Activated effector memory CD4-positive, alpha-beta T cell treated with Interleukin-2 at 50 U/mL for 16 hours (primary cell): ENCODE measurements at places on chromosomes 3 and 15.
A peak's percentile ranks its signal among the peaks of the same experiment; 100 is the strongest.

GRCh38 chr3:49412632-49413337, 562 bp downstream of the TCTA start:
- no peak for DNase-seq

DNA sequence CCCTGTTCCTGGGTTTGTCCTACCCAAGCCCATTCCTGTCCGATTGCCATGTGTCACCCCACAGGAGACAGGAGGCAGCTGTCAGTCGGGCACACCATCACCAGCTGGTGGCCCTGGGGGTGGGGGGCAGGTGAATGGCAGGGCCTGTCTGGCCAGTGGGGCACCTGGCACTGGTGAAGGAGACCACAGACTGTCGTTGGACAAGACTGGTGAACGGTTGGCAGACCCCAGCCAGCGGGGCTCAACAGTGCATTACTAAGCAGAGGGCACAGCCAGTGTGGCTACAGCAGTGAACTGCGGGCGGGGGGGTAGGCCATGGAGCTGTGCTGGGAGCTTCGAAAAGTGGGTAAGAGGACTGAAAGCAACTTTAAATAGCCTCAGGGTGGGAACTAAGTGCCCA, 2.1 kb downstream of the SEMA7A start:
- DNase-seq = no peak

GRCh38 chr15:90402767-90403166, 14.7 kb downstream of the IQGAP1 start:
- no peak for DNase-seq

DNA sequence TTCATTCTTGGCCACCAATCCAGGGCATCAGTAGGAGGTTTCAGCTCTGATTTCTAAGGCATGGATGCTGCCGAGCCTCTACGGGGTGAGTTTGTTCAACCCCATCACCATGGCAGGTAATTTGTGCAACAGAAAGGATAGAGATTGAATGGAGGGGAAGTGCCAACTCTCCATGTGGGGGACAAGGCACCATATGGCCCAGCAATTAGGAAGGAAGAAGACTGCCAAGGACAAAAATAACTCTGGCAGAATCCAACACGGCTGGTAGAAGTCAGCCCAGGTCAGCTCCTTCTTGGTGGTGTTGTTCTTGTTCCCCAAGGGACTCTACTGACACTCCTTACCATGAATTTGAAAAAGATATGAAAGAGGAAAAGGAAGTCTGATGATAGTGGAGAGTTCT, 503.9 kb downstream of the MAGI1 start:
- no peak for DNase-seq

GRCh38 chr3:139088462-139089324, 44.0 kb upstream of the PRR23C start:
- no peak for DNase-seq

DNA sequence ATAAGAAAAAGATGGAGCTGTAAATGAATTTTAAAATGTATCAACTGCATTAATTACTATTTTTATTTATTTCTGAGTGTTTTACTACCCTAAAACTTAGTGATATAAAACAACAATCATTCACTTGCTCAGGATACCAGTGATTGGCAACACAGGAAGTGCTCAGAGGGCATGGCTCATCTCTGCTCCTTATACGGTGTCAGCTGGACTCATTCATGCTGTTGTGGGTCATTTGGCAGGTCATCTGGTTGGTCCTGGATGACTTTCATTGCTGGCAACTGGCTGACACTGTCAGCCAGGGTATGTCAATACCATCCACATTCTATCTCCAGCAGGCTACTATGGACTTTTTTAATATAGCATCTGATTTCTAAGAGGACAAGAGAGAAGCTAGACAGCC, 689.6 kb upstream of the NECTIN3 start:
- no peak for DNase-seq

GRCh38 chr3:57078344-57078634, 17.8 kb downstream of the SPATA12 start:
- DNase-seq = no peak

DNA sequence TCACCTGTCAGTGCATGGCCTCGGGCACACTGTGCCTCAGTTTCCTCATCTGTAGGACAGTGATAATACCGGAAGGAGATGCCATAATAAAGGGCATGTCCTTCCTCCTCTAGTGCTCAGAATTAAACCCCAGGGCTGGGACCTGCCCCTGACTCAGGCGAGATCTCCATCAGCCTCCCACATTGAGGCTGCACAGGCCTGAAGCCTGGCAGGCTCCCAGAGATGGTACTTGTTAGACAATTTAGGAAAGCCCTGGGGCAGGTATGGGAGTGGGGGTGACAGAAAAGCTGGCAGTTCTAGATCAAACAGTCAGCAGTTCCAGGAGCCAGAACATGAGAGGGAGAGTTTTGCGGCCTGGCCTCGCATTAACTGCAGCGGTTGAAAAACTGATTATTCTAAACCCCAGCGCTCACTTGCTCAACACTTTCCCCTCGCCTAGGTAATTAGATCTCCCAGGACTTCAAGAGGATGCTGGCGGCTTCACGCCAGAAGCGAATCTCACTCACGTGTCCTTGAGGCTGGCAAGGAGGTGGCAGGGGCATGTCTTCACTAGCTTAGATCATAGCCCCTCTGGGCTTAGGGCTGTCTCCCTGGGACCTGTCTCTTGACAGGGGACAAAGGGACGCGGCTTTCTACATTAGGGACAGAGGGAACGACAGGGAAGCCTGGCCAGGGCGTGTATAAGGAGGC, 73.1 kb downstream of the ATP2B2 start:
- DNase-seq = no peak

DNA sequence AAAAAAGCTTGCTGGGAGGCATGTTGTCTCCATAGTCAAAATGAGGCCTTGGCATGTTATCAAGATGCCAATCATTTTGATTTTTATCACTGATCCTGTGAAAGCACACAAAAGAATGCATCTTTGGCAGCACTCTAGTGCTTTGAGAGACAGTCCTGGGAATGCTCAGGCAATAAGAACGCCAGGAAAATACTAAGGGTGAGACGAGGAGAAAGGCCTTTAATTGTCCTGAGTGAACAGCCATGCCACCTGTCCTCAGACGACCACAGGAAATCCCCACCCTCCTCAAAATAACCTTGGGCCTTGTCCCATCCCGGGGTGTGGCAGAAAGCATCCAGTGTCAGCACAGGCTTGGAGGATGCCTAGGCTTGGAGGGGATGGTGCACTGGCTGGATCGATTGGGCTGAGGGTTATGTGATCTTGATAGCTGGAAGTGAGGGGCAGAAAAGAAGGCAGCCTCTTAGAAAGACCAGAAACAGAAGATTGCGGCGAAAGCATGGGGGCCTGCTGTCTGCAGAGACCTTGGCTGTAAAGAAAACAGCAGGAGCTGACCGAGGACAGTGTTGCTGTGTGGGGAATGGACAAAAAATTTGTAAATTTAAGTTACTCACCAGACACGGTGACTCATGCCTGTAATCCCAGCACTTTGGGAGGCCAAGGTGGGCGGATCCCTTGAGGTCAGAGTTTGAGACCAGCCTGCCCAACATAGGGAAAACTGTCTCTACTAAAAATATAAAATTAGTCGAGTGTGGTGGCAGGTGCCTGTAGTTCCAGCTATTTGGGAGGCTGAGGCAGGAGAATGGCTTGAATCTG, 7.3 kb downstream of the TMEM158 start:
- DNase-seq = no peak

- no peak for DNase-seq
These were observed 321.2 kb upstream of the AZI2 start for GRCh38 chr3:28669870-28670269.

DNA sequence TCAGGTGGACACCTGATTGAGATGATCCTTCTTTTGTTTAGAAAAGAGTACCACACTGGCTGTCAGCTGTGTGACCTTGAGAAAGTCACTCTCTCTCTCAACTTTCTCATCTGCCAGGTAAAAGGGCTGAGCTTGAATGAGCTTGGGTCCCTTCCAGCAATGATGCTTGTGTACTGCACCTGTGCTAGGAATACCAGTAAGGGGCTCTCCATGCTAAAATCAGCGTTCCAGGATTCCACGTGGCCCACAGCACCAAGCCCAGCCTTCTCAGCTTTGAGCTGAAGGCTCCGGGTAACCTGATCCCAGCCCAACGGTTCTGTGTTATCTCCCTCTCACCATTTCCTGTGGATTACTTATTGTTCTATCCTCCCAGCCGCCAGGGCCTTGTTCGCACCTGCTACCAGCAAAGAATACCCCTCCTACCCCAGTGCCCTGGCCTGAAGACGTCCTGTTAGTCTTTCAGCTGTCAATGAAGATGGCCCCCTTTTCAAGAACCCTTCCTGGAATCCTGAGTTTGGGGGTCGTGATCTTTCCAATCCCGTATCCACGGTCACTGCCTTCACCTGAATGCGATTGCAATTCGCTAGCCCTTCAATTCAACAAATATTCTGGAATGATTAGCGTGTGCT, 54.2 kb upstream of the CGNL1 start:
- no peak for DNase-seq

DNA sequence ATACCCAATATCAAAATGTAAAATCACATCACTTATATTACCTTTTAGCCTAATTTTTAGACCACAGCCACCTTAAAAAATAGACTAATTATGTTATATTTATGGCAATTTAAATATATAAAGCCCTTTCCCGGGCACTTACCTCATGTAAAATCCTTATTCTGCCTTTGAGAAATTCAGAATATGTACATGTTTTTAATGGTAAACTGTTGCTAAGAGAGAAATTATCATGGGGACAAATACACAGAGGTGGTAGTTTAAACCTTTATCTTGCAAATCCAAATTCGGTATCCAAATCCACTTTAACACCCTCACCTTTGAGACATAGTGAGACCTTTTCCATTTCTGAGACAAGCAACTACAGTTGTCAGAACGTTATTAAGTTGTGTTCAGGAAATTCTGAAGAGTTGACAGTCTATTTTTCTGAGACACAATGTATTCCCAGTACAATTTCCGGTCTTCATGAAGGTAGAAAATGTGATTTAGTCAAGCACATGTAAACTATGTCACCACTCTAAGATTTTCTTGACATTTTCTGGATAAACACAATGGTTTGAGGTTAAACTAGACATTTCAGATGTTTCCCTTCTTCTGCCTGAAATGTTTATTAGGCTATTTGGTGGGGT, 10.6 kb upstream of the VGLL3 start:
- no peak for DNase-seq

- no peak for DNase-seq
These were observed 1.3 kb upstream of the ZBTB47 start for GRCh38 chr3:42652251-42652610.

- DNase-seq = peak; percentile 58
These were observed 1.3 kb downstream of the ARL6IP5 start for GRCh38 chr3:69085833-69086722.

- DNase-seq = no peak
These were observed 154.8 kb downstream of the PLCL2 start for GRCh38 chr3:17039594-17039993.

DNA sequence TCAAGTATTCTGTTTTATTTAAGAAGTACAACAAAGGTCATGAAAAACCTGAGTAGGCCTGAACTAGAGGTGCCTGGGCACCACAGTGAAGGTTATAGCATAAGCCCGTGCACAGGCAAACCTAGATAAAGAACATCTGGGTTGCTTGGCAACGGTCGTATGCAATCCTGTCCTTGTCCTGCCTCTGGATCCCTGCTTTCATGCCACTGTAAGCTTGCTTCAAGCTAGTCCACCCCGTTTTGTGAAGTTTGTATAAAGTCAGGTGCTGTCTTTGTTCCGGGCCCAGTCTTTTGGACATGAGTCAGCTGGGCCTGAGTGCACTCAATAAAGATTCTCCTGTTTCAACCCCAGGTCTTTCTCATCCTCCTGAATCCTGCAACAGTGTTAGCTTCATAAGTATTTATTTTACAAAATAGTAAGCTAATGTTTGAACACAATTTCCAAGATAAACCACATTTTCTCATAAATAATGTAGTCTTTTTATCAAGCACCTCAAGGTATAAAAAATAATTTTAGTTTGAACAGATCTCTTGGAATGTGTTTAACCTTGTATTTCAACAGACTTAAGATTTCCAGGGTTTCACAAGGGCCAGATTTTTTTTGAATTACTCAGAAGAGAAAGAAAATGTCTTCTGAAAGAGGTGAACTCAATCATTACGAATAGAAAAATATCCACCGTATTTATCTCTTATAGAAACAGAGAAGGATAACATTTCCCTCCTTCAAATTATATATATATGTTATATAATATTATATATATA, 14.3 kb upstream of the SLC9C1 start:
- DNase-seq = no peak

DNA sequence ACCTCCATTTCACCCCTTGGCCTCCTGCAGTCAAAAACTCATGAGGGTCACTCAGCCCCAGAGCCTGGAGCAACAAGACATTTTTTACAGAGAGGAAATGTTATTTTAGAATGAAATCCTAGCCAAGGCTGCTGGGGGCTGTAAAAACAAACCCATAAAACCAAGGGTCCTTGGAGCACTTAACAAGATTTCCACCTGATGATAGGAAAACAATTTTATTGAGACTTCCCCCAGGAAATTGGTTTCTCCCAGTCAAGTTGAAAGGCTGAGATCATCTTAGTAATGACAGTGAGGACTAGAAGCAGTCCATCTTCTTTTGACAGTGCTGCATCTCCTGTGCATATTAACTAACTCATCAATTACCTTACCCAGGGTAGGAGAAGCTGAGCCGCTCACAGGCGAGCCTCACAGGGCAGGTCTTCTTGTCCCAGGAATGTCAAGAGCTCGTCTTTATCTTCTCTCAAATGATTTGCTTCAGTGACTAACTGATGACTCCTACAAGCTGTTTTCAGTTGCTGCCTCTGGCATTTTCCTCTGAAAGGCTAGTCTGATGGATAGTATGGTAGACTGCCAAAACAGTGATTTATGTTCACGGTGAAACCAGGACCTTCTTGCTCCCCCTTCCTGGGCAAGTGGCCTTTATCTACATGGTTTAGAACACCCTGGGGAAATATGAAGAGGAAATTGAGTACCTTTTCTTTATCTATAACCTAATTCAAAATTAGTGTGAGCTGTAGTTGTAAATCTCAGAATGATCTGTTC, 34.6 kb upstream of the AEN start:
- no peak for DNase-seq

DNA sequence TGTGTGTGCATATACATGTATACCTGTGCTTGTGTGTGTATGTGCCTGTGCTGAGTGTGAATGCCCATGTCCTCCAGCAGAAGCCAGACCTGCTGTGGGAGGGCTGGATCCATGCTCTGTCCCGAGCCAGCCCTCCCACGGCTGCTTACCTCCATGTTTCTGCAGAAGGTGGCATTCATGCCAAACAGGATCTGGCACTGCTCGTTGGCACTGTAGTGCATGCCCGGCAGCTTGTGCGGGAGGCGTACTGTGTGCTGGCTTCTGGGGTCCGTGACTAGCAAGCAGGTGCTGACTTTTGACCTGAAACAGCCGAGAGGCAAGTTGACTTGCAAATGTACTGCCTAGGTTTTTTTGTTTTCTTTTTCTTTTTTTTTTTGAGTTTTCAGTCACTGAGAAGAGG, 189.3 kb downstream of the ADAMTS17 start:
- DNase-seq = no peak

DNA sequence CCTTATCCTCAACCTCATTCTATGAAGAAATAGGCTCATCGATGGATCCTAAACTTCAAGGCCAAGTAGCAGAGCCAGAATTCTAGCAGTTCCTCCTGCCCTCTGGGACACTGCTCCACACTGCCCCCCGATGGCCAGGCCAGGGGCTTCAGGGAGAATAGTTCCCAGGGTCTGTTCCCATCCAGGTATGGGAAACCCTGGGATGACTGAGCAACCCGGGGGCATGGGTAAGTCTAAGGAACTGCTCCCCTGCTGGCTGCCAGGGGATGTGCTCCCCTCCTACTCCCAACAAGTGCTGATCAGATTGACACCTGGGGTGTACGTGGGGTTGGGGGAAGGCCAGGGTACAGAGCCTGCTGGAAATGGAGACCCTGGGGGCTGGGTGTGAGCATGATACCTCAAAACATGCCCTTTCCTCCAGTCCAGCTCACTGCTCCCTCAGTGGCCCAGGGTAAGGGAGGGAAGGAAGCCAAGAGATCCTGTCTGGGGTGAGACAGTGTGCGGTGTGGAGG, 7.6 kb downstream of the ULK3 start:
- peak; percentile 22 for DNase-seq
